ENCODE measurements at places on chromosomes 11 and 22. TPM values are rescaled to one million over a fixed set of nuclear protein-coding genes. Genes with fewer than 3 reads are reported as not detected.

DNA sequence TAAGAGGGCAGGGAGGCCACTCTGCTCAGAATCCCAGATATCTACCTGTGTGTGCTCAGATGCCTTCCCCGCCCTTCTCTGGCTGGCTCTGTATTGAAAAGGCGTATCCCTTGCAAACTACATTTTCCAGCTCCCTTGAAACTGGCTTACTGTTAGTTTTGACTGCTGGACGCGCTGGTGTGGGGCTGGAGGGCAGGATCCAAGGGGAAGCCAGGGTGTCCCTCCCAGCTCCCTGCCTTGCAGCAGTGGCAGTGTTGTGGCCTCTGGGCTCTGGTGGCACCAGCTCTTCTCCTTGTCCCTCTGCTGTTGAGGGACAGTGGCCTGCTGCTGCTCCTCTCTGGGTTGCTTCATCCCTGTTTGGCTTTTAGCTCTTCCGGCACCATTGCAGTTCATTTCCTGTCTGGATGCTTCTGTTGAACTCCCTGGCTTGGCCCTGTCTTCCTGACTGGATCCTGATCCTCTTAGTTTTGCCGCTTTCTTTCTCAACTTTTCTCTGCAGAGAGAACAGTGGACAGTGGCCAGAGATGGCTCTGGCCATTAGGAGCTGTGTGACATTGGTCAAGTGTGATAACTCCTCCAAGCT, 107.1 kb upstream of the PARVA start:
- no peak for DNase-seq

- no peak for DNase-seq
Observed at GRCh38 chr22:49010070-49010863, 817.4 kb downstream of the BRD1 start.

The SERPIND1 gene
- not detected for total RNA-seq

The OR5A1 gene
- not detected for total RNA-seq

- no peak for DNase-seq
Observed at GRCh38 chr22:26143806-26144325, 25.4 kb upstream of the SEZ6L start.

DNA sequence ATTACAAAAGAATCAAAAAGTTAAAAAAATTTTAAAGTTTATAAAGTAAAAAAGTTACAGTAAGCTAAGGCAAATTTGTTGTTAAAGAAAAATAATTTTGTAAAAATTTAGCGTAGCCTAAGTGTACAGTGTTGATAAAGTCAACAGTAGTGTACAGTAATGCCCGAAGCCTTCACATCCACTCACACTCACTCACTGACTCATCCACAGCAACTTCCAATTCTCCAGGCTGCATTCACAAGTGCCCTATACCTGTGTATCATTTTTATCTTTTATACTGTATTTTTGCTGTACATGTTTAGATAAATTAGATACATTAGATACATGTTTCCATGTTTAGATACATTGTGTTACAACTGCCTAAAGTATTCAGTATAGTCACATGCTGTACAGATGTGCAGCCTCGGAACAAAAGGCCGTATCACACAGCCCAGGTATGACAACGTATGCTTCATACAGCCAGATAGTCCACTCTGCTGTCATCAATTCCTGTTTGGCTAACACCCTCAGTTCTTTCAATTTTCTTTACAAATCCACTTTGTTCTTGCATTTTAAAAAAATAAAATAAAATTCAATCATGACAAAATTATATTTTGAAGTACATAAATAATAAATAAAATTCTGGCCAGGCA, 80.7 kb downstream of the RBFOX2 start:
- DNase-seq = no peak

DNA sequence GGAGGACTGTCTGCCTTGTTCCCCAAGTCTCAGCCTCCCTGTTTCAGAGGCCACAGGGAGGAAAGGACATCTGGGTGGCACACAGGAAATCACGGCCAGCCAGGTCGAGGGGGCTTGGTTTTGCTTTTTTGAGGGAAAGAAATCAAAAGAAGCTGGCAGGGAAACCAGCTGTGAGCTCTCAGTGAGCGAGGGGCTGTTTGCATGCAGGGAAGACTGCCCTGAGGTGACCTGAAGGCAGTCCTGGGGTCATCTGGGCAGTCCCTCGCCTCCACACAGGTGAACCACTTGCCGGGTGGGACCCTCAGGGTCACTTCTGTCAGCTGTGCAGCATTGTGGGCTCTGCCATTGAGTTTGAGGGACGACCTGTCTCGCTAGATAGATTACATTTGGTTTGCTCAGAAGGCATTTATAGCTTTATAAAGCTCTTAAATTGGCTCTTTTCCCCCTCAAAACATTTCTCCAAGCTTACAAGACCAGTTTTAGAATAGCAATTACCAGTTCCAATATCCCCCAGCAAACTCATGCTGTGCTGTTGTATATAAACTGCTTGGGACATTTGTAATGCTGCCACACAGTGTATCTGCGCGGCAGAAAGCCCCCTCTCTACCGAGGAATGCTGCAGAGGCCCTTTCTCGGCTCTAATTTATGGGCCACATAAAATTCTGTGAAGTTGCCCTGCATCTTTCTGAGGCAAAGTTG, 28.3 kb downstream of the PKNOX2 start:
- no peak for DNase-seq

The MYOD1 gene
- not detected for total RNA-seq

DNA sequence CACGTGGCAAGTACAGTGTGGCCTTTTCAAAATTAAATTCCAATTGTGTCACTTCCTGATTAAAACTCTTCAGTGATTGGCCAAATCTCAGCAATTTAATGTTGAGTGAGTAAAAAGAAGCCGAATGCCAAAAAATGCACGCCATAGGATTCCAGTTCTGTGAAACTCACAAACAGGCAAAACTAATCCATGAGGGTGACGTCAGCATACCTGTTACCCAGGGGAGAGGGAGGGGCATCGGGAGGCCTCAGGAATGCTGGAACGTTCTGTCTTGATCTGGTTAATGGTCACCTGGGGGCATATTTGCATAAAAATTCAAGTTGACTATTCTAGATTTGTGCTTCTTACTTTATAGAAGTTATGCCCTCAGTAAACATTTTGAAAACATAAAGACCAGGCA, 39.9 kb upstream of the RAB1B start:
- DNase-seq = no peak

The TMEM9B gene
- 66.5 TPM for total RNA-seq

DNA sequence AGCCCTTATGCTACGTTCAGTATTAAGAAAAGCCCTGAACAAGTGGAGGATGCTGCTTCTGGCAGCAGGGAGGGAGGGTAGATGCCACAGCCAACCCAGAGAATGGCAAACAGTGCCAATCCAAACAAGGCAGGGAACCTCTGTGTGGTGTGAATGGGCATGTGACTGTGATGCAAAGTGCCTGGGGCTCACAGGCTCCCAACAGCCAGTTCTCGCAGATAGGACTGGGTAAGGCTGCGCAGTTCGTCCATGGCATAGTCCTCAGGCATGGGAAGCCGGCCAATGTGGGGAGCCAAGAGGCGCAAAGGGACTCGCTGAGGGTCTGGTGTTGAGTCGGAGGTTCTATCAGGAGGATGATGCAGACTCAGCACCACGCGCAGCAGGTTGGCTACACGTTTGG, 4.8 kb upstream of the CHRNA10 start:
- DNase-seq = peak; percentile 4

The ESAM gene
- total RNA-seq = not detected

DNA sequence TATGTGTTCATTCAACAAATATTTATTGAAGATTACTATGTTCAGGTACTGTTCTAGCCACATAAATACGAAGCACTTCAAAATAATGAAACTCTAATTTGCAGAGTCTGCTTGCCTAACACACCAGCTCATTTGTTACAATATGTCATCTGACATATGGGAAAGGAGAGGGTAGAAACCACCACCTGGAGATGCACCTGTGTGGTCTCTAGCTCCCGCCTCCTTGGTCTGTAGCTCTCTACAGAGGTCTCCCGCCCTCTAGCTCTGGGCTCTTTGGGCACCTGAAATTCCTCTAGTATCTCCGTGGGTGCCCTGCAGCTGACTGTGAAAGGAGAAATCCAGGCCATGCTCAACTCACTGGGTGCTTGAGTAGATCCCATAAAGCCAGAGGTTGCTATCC, 51.4 kb upstream of the DBX1 start:
- DNase-seq = no peak

The SPINDOC gene
- 26.2 TPM for total RNA-seq

The PTPRJ gene
- 7.7 TPM for total RNA-seq

DNA sequence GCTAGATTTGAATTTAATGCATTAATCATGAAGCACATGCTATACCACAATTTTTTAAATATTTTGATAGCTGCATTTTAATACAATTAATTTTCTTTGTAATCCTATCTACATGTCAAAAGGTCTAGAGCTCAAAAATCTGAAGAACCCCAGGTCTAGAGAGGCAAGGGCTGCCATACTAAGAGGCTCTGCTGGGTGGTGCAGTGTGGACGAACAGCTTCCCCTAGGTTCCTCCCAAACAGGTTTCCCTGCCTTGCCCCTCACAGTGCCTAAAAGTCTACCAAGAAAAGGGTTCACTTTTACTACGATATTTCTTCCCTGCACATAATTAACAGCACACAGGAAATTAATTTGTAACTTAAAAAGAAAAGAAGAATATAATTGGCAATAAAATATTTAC, 681.1 kb downstream of the OPCML start:
- DNase-seq = no peak

DNA sequence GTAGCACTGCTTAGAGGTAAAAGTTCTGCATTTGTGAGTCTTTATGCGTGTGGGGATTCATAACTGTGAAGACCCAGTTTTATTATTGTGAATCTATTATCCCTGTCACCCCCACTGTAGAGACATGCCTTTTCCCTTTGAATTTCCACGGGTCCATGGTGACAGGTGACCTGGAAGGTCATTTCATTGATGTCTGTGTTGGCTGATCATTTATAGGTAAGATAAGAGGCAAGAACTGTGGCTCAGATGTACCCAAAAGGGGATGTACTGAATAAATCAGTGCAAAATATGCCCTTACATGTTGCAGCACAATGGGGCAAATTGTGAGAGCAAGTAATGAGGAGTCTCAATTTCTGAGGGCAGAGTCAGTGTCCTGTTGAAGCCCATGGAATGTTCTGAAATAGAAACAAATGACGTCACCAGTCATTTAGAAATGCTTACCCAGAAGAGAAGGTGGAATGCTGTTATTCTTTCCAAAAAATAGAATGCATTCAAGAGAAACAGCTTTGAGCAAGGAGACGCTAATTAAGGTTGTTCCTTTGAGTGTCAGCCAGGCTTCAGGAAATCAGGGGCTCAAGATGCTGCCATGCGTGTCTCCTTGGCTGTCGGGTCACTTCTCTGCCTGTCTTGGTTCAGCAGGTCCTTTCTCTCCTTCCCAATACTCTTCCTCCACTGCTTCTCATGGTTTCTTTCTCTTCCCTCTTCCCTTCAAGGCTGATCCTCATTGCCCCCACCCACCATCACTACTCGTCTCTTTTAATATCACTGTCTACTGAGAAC, 118.7 kb upstream of the E2F8 start:
- no peak for DNase-seq

- DNase-seq = no peak
Observed at GRCh38 chr11:70715166-70715951, 317.0 kb downstream of the CTTN start.

DNA sequence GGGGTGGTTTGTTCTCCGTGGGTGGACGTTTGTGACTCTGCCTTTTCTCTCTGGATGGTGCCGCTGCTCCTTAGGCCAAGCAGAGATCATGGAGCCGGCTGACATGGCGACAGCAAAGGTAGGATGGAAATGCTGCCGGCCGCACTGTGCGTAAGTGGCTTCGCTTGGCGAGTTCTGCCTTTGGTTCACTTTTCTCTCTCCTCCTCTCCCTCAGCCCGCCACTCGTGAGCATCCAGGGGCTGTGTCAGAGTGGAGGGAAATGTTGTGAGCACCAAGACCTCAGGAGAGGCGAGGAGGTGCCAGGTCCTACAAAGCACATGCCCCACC, 80.5 kb downstream of the GRAMD1B start:
- DNase-seq = no peak

- no peak for DNase-seq
Observed at GRCh38 chr11:119782739-119783072, 53.7 kb upstream of the NECTIN1 start.

The AP1B1 gene
- 49.3 TPM for total RNA-seq

DNA sequence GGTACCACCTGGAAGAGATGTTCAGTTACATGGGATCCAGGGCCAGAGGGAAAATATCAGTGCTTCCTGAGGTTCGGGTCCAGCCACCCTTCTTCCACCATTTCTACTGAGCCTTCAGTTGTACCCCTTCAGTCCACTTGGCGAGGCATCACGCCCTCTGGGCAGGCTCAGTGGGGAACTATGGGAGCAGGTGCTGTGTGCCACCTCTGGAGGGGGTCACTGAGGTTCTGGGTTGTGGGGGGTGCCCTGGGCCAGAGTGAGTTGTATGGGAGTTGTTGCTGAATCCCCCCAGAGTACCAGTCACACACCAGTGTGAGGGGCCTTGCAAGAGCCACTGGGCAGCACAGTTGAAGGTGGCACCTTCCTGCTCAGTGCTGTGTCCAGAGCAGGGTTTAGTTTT, 2.7 kb upstream of the SREBF2 start:
- no peak for DNase-seq

GRCh38 chr11:43987384-43988039, 45.1 kb downstream of the C11orf96 start:
- DNase-seq = peak; percentile 91

DNA sequence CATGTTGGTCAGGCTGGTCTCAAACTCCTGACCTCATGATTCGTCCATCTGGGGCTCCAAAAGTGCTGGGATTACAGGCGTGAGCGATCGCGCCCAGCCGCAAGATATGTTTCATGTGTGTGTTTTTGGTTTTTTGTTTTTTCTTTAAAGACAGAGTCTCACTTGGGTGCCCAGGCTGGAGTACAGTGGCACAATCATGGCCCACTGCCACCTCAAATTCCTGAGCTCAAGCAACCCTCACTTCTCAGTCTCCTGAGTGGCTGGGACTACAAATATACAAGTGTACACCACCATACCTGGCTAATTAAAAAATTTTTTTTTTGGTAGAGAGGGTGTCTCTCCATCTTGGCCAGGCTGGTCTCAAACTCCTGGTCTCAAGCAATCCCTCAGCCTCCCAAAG, 8.4 kb downstream of the TIGD3 start:
- DNase-seq = no peak

DNA sequence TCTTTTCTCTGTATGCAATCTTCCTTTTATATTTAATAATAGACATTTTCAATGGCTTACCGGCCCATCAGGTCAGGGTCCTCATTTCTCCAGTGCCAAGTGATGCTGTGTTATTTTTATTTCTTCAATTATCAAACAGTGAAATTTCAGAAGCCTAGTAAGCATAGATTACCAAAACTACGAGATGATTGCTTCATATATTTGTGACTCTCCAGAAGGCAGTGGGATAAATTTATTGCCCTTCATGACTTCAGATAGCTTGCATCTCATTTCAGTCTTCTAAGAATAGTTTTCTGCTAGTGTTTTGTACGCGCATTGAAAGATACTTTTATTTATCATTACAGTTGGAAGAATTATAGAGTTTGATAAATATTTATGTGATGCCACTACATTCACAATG, 139.6 kb downstream of the FAT3 start:
- no peak for DNase-seq

DNA sequence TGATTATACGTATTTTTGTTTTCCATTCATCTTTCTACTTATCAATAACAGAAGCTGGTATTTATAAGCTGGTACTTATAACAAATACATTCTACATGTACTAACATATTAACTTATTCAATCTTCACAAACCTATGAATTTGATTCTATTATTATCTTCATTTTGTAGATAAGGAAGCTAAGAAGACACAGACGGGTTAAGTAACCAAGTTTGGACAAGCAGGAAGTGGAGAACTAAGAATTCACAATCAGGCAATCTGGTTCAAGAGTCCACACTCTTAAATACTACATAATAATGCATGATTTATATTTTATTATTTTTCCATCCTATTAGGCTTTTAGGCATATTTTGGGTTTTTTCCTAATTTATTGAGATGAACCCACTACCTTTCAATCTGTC, 25.0 kb downstream of the FCHSD2 start:
- no peak for DNase-seq

The OR6A2 gene
- total RNA-seq = not detected

Data from MG63 (cell line).